Glutamatergic neuron (in vitro differentiated cells): ENCODE measurements at places on chromosomes 3 and 15. TPM values are rescaled to one million over a fixed set of nuclear protein-coding genes. Genes with fewer than 3 reads are reported as not detected.

Gene KIF9
- total RNA-seq: 2.4 TPM

Gene AMT
- 12.4 TPM for total RNA-seq

Gene CD96
- not detected for total RNA-seq

Gene ARHGEF26
- 4.4 TPM for total RNA-seq

Gene ZBED2
- not detected for total RNA-seq

Gene CCR1
- total RNA-seq: not detected

Gene GPR149
- 0.25 TPM for total RNA-seq

Gene CAMK1
- 8.2 TPM for total RNA-seq

Gene MAP3K13
- 110 TPM for total RNA-seq

Gene TIMP4
- not detected for total RNA-seq

Gene CCR8
- total RNA-seq: not detected

Gene C2CD4B
- not detected for total RNA-seq

Gene SCN5A
- total RNA-seq: 4.8 TPM

Gene DISP2
- total RNA-seq: 44.3 TPM

Gene SAMMSON
- not detected for total RNA-seq

Gene KCNMB3
- 2.5 TPM for total RNA-seq

Gene ATP13A5
- not detected for total RNA-seq

Gene TPRA1
- total RNA-seq: 21.2 TPM

Gene GP9
- not detected for total RNA-seq

Gene ANKDD1A
- 6.8 TPM for total RNA-seq

Gene HDDC3
- total RNA-seq: 10.7 TPM

Gene GASK1A
- not detected for total RNA-seq

Gene KNG1
- not detected for total RNA-seq

Gene GCNT3
- total RNA-seq: not detected

Gene PLOD2
- 45.6 TPM for total RNA-seq

Gene PLCL2
- total RNA-seq: 71.1 TPM

Gene C2CD4A
- total RNA-seq: 0.20 TPM

Gene CHRNA5
- 55.3 TPM for total RNA-seq

Gene NR2E3
- total RNA-seq: 0.69 TPM

Gene ALS2CL
- total RNA-seq: 0.51 TPM

Gene DAZL
- total RNA-seq: 0.51 TPM

Gene PLSCR5
- total RNA-seq: not detected

Gene NEK10
- total RNA-seq: 1.5 TPM

Gene GPR171
- total RNA-seq: not detected

Gene THAP10
- 3.3 TPM for total RNA-seq

Gene TERC
- total RNA-seq: 6.4 TPM

Gene UBE2Q2
- 33.6 TPM for total RNA-seq

Gene PLS1
- 1.3 TPM for total RNA-seq

Gene PFN2
- total RNA-seq: 364 TPM

Gene DNASE1L3
- 0.96 TPM for total RNA-seq

Gene TMEM158
- 7.8 TPM for total RNA-seq

Gene GATM
- 51.2 TPM for total RNA-seq

Gene UROC1
- total RNA-seq: not detected

Gene CYP11A1
- total RNA-seq: not detected

Gene RARB
- 1.2 TPM for total RNA-seq

Gene PLCH1
- 1.1 TPM for total RNA-seq

Gene HMG20A
- total RNA-seq: 62.1 TPM

Gene ITPKA
- 1.1 TPM for total RNA-seq
